ENCODE measurements at places on chromosomes 7 and 10.

DNA sequence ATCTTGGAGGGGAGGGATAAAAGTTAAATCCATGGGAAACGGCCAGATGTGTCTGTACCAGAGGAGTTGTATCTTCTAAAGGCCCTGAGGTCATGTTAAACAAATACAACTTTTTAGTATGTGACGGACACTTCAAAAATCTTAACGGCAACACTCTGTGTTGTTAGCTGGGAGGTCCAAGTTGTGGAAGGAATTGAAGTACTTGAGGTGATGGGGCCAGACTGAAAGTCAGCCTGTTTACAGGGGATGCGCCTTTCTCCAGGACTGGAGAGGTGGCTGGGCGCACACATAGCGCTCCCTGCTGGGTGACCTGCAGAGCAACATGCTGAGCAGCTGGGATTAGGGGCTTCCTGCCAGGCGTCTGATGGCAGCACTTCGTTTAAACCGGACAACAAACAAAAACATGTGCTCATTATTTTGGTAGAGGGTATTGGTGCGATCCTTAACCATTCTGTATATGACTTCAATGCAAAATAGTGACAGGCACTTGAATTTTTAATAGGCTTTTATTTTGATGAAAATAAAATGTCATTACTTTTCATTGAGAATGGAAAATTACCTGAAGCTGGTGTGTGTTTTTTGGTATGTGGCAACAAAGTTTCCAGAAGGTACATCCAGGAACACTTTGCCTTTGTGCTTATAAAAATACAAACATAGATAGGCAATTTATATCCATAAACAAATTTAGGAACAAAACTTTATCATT lies 198.2 kb downstream of the MLLT10 start:
- peak; percentile 78 for DNase-seq

- DNase-seq, result peak; percentile 10
Observed at GRCh38 chr10:103967448-103968071, 620 bp downstream of the SLK start.

GRCh38 chr7:158996214-158997109 lies 140.1 kb downstream of the DYNC2I1 start:
- no peak for DNase-seq

- DNase-seq, result no peak
Observed at GRCh38 chr7:116591202-116592040, 66.6 kb downstream of the CAV1 start.

- DNase-seq, result peak; percentile 71
Observed at GRCh38 chr10:98446661-98447221, at the start of gene HPS1. TSS of gene HPS1 (minus strand) at chr10:98446935. CDS start at chr10:98443240, 3,695 bp downstream.

GRCh38 chr7:157669768-157670351 lies 333.1 kb downstream of the DNAJB6 start:
- no peak for DNase-seq

- no peak for DNase-seq
Observed at GRCh38 chr7:70319057-70319456, 720.8 kb downstream of the AUTS2 start.

GRCh38 chr7:156232931-156233705 lies 407.5 kb upstream of the RNF32 start:
- no peak for DNase-seq

GRCh38 chr7:47428052-47428767 lies 153.7 kb downstream of the TNS3 start:
- DNase-seq, result peak; percentile 95

DNA sequence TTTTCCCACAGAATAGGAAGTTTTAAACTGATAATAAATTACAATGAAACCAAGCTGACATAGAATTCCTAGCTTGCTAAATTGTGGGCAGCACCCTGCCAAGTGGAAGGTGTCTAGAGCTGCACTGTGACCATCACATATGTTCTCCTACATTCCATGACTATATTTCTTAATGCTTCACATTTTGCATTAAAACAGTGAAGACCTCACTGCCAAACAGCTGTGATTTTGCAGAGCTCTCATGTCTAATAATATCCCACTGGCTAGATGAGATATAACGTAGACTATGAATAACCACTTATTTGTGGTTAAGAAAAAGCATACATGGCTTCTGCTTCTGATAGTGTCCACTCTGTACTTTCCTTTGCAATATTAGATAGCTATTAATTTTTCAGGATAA lies 228.3 kb upstream of the TEX47 start:
- no peak for DNase-seq

DNA sequence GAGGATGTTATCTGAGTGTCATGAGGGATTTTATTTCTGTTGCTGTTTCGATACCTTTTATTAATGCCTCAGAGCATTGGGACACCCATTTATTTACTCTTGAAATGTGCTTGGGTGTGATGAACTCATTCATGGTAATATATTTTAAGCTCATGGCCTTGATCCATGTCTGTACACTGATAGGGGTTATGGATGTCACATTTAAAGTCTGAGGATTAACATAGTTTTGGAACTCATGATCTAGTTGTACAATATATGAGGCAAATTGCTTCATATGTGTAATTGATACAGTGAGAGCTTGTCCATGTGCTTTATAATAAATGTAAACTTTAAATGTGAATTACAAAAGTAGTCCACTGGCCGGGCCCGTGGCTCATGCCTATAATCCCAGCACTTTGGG lies 23.0 kb upstream of the ZRANB1 start:
- DNase-seq, result no peak
